ENCODE measurements at places on chromosomes 2 and 18. TPM values are rescaled to one million over a fixed set of nuclear protein-coding genes. Genes with fewer than 3 reads are reported as not detected.
A peak's percentile ranks its signal among the peaks of the same experiment; 100 is the strongest.

Gene KCNE4
- total RNA-seq = 0.30 TPM

Gene SLC5A7
- total RNA-seq = not detected

Gene C2orf49
- total RNA-seq = 12.2 TPM

Gene RIT2
- not detected for total RNA-seq

Gene NPPC
- not detected for total RNA-seq

Gene HAAO
- total RNA-seq = not detected

Gene MAL
- not detected for total RNA-seq

Gene PLCD4
- total RNA-seq = 1.2 TPM

Gene PLEKHH2
- total RNA-seq = 1.2 TPM

Gene ICA1L
- total RNA-seq = 3.3 TPM

- no peak for DNase-seq
These were observed 231.2 kb downstream of the AGAP1 start for GRCh38 chr2:235725016-235725489.

GRCh38 chr2:100524331-100524730 lies 38.5 kb upstream of the PDCL3 start:
- DNase-seq = no peak

DNA sequence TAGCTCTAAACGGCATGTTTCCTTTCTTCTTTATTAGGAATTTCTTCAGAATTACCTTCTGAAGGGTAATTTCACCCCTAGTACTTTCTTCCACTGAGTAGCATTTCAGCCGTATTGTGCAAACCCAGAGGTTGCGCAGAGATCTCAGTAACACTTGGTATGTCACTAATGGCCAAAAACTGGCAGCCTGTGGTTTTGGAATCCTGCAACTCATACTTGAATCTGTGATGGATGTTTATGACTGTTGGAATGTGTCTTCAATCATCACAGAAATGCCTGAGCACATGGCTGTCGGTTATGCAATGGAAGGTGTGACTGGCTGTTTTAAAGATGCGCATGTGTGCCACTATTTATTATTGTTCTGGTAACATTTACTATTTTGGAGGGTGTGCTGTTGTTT lies 100.0 kb downstream of the COLEC12 start:
- peak; percentile 72 for DNase-seq

DNA sequence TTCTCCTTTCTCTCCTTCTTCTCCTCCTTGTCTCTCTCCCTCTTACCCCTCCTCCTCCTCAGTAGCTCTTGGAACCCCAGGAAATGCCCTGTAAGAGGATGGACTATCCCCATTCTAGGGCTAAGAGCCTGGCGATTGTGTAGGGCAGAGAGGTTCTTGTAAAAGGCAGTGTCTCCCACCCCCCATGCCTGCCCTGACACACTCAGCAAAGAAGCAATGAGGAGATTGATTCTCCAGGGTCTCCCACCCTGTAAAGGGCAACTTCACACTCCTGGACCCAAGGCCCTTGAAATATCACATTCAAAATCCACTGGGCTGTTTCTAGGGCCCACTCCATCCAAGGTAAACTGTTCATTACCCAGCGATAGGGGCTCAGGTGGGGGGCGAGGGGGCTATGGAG lies 144.1 kb downstream of the INSIG2 start:
- DNase-seq = no peak

DNA sequence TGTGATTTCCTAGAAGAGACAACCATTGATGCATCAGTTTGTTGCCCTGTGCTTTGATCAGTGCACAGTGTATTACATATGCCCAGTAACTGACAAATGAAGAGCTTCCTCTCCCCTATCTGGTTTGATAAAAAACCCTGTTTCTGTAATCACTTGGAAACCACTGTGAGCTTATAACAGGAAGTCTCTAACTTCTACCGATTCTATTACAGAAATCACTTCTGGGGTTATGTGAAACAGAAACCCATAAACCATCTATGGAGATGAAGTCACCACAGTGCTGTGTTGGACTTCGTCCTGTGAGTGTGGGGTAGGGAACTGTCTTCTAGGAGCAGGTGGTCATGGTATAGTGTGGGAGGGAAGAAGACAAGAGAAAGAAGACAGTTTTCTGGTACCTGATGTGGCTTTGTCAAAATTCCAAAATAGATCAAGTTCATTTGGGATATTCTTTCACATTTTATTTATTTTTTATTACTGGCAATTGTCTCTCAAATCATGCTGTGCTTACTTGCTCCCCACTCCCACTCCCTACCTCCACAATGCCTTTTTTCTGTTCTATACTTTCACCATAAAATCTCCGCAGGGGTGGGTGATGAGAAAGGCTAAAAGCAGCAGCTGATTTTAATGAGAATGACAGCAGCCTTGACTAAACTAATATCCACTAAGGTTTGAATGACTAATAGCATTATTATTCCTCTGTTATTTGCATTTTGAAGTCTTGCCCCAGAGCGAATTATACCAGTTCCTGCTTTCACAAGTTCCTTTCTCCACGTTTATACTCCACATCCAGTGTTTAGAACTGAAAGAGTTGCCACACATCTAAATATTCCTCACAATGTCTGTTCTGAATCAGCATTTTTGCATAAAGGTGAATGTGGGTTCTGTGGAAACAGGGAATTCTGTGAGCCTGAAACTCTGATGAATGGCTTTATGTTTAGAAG lies 41.7 kb upstream of the RND3 start:
- peak; percentile 31 for DNase-seq

DNA sequence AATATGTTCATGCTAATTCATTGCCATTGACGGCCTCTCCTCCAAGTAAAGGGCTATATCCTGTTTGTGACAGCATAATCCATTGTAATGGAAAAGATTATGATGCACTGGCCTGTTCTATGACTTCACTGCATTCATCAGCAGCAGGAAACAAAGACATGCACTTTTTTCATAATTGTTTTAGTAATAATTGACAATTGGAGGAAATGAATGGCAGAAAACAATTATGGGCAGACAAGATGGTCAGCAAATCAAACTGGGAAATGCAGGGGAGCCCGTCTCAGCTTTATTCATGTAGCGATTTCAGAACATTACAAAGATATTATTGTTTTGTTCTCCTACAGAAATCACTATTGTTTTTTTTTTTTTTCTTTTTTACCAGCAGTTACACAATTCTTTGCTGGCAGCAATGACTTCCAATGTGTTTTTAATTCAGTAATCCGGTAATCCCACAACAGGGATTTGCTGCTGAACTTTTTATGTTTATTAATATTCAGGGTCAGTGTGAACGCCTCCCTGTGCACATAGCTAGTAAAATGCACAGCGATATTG lies 33.8 kb upstream of the RASGRP3 start:
- DNase-seq = no peak

- DNase-seq = no peak
These were observed 13.6 kb downstream of the SNRNP200 start for GRCh38 chr2:96291751-96292150.

- DNase-seq = no peak
These were observed 5.4 kb downstream of the CACNB4 start for GRCh38 chr2:152093464-152093863.

DNA sequence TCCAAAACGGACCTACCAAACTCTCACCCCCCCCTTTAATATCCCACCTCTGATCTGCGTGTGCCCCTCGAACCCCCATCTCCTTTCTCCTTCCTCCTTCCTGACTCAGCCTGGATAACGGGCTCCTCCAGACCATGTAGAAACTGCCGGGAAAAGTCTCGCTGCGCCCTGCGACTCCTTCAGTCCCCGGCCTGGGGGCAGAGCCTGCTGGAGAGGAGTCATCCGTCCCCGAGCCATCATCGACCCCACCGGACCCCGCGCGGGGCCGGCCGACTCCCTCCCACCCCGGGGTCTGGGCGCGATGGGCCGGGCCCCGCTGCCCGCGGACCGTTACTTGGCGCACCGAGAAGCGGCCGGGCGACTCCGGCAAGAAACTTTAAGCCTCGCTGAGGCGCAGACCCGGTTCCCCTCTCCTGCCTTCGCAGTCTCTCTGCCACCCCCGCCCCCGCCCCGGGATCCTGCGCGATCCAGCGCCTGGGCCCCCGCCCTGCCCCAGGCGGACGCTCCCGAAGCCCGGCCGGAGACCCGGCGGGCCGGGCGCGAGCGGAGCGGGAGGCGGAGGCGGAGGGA lies 3.4 kb downstream of the ZEB2 start:
- DNase-seq = peak; percentile 43

DNA sequence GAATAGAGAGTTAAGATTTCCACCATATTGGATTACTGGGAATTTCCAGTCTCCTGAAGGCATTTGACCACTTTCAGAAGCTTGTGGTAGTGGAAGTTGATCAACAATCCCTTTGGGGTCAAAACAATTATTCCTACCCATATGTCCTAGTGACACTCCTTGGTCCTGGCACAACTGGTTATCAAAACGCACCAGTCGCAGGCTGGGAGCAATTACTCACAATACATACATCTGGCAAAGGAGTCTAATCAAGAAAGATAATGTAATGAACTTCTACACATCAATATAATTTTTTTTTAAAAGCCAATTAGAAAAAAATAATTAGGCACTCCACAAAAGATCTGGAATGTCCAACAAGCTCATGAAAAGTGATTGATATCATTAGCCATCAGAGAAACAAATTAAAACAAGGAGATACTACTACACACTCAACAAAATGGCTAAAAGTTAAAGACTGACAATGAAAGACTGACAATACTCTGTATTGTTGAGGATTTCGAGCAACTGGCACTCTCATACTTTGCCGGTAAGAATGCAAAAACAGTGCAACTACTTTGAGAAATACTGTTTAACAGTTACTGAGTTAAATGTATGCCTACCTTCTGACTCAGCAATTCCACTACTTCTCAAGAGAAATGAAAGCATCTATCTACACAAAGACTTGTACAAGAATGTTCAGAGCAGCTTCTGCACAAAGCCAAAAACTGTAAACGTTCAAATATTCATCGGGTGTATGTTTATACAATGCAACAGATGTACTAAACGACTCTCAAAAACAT lies 2.0 kb downstream of the INO80C start:
- no peak for DNase-seq

DNA sequence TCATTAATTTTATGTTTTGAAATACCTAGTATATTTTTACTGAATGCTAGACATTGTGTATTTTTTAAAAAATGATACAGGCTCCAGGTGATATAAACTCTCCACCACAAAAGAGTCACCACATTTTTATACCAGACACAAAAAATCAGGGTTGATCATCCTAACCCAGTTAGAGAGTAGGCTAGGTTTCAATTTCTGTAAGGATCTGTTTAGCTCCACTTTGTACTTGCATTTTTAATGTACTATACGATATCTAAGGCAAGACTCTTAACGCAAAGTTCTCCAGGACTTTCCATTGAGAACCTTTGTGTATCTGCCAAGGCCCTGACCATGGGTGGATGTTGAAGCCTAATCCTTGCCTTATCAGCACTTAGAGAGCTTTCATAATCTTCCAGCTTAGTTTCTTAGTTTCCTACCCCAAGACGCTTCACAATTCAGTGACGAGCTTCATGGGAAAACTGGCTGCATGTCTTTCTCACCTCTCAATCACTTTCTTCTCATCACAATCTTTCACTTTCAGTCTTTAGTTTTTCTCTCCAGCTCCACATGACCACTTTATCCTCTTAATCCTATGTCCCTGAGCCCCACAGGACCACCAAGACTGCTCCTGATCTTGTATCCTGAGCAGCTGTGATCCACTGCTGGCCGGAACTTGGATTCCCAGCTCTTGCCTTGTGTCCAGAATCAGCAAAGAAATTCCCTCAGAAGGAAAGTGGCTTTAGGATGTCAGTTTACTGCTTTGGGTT lies 635.8 kb downstream of the RNF144A start:
- DNase-seq = no peak

DNA sequence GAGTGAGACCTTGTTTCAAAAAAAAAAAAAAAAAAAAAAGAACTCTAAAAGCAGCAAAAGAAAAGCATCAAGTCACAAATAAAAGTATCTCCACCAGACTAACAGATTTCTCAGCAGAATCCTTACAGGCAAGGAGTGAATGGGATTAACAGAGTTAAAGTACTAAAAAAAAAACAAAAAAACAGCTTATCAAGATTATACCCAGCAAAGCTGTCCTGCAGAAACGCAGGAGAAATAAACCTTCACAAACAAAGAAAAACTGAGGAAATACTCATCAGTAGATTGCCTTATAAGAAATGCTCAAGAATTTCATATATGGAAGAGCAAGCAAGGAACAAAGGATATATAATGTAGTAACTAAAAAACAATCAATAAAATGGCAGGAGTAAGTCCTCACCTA lies 35.6 kb downstream of the USP34 start:
- no peak for DNase-seq

DNA sequence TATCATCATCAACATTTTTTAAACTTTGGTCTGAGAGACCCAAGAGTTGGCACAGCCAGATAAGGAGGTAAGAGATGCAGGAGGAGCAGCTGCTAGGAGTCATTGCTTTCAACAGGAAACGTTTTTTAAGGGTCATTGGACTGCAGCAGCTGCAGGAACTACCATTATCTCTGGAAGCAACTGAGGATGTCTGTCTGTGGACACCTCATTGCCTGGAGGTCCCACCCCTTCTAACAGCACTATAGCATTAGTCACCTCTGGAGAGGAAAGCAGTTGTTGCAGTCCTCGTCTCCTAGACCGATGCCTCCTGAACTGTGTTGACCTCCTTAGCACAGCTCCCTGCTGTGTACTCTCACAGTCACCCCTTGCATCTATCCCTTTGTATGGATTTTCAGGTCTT lies 21.5 kb upstream of the FSHR start:
- DNase-seq = peak; percentile 35

DNA sequence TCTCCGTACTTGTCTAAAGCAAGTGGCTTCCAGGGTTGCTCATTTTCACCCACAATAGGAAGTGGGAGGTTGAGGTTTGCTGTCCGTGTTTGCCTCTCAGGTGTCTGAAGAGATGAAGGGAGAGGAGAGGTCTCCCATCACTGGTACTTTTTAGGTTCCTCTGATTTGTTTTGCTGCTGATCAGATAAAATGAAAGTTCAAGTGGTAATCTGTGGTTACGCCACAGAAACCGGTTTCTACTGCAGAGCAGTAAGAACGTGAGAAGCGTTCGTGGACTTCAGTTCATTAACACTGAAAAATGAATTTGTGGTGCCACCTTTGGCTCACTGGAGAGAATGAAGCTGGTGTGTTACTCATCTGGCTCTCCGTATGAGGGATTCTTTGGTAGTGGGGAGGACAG lies 118.2 kb downstream of the GBX2 start:
- DNase-seq = no peak

GRCh38 chr18:6719098-6719846 lies 10.2 kb upstream of the ARHGAP28 start:
- DNase-seq = peak; percentile 23

DNA sequence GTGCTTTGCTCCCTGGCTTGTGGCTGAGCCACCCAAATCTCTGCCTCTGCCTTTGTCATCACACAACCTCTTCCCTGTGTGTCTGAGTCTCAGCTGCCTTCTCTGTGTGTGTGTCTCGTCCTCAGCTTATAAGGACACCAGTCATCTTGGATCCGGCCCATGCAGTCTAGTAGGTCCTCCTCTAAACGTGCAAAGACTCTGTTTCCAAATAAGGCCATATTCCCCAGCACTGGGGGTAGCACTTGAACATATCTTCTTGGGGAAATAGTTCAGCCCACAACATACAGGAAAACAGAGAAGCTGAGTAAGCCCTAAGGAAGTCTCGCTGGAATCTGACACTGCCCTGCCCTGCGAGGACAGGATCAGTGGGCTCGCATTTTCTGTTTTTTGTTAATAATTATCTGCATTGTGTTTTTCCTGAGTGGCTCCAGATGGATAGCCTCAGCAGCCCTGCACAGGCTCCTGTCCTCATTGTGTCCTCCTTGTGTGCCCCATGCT lies 42.1 kb downstream of the MTCL1 start:
- DNase-seq = no peak
